Hematopoietic multipotent progenitor cell treated with erythropoietin and hydrocortisone succinate and interleukin-3 and kit ligand, for 6 days (in vitro differentiated cells): ENCODE measurements at places on chromosomes 16 and 17.

DNA sequence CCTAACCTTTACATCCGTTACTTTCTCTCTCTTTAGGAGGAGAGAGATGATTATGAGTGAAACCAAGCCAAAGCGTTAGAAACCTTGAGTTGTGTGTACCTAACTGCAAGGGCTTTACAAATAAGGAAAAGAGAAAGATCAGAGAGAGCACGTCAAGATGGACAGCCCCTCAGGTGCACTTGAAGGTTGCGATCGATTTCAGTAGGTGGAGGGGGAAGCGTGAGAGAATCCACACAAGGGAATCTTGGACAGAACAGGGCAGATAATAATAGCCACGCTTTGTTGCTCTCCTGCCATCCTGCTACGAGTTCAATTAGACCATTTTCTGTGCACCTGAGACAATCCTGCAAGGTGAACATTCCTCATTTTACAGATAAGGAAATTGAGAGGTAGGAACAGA is 78.4 kb downstream of the VAT1L start:
- no peak for DNase-seq

DNA sequence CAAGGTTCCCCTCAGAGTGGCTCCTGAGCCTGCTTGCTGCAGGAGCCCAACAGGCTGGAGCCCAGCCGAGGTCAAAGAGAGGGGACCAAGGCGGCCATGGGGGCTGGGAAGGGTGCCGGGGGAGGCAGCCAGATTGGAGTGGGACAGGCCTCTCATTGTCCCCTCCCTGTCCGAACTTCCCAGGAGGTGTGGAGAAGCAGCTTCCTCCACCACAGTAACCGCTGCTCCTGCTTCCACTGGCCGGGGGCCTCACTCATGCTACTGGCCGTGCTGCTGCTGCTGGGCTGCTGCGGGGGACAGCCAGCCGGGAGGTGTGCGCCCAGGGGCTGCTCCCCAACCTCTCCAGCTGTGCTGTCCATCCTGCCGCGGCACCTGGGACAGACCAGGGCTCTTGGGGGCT is 29.3 kb downstream of the TMEM94 start:
- no peak for DNase-seq

- DNase-seq, result no peak
Measured at GRCh38 chr16:88989852-88990547, 13.0 kb upstream of the CBFA2T3 start.

GRCh38 chr16:80144191-80144590 is 396.6 kb upstream of the DYNLRB2 start:
- no peak for DNase-seq

DNA sequence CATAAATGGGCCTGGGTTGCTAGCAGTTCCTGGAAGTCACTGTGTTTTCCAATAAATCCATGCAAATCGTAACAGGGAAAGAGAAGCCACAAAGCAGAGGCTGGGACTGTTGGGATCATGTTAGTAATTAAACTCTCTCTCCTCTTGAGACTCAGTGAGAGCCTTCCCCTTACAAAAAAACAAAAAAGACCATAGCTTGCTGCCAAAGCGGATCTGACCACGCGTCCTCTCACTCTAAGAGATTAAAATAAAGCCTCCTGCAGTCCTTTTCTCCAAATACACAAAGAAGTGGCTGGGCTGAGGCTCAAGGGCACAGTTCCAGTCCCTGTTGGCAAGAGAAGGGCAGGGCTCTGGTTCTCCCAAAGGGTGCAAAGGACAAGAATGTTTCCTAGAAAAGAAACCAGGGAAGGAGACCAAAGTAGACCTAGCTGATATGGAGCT is 38.5 kb downstream of the PIGL start:
- no peak for DNase-seq

DNA sequence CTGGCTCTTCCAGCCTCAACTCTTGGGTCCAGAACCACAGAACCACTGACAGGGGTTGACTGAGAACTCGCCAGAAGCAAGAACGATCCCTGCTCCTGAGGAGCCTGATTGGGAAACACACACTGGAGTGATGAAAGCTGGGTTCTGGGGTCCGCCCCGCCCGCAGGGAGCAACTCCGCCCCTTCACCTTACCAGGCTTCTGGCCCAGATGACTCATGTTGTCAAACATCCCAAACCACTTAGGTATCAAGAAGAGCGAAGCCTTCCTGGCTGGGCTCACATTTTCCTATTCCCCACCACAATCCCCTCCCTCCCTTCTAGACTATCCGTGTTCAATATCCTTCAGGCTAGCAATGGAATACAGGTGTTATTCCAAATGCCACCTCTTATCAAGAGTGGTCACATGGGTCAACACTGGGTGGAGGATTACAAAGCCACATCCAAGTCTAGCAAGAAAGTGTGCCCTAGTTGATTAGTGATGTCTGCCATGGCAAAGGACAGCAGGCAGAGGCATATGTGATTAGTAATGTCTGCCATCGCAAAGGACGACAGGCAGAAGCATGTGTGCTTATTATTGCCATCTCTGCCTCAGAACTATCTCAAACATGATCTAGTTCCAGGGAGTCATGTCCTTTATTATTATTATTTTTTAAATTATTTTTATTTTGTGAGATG is 70.5 kb downstream of the TIMM22 start:
- DNase-seq, result no peak

- no peak for DNase-seq
Measured at GRCh38 chr16:80389338-80389737, 151.5 kb upstream of the DYNLRB2 start.

DNA sequence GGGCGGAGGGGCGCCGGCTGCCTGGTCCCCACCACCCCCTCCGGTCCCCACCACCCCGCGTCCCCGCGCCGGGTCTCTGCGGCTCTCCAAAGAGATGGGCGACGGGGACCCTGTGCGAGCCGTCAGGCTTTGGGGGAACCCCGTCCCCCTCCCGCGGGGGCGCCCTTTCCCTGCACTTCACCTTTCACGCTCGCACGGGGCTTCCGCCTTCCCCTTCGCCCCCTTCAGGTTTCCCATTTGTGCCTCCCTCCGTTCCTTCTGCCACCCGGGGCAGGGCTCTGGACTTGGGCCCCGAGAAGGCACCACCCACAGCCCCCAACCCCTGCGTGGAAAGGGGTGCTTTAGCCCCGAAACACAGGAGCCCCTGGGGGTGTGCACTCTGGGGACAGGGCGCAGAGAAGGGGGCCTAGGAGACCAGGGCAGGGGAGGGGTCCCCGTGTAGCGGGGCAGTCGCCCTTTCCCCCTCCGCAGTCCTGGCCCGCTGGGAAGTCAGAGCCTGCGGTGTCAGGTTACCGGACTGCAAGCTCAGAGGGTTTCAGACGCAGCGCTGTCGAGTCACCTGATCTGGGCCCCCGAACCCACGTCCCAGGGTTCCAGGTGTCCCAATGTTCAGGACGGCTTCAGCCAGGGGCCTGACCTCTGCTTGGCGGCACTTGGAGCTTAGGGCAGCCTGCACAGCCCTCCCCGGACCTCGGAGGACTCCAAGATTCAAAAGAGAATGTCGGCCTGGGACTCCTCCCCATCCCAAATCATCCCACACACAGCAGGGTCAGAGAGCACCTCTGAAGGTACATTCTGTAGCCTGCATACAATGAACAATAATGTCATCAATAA is 6.7 kb upstream of the CCDC92B start:
- no peak for DNase-seq

GRCh38 chr17:45791935-45792334 is 7.8 kb downstream of the CRHR1 start:
- no peak for DNase-seq

DNA sequence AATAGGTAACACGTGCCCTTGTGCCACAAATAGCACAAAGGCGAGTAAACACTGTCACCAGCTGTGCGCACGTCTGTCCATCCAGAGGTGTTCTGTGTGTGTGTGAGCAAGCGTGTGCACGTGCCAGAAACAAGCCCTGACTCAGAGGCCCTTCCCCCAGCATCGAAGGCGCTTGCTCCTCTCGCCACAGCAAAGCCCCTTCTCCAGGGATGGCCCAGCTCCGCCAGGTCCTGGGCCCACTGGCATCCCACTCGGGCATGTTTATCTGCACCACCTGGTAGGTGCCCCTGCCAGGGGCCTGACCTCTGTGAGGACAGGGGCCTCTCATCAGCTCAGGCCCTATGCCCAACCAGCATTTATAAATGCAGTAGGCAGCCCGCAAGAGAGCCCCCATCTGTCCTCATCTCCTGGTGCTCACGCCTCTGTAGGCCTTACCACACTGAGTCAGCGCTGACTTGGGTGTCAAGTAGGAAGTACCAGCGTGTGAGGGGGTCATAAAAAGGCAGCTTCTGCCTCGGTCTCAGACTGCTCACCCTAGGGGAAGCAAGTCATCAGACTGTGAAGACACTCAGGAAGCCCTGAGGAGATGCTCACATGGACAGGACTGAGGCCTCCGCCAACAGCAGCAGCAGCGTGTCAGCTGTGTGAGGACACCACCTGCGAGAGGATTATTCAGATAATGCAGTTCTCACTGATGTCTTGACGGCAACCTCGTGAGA is 10.8 kb downstream of the TMEM235 start:
- no peak for DNase-seq

GRCh38 chr17:30915833-30916611 is 5.7 kb upstream of the ADAP2 start:
- no peak for DNase-seq

- no peak for DNase-seq
Measured at GRCh38 chr16:73326221-73326620, 278.3 kb upstream of the ZFHX3 start.

- DNase-seq, result no peak
Measured at GRCh38 chr17:34723875-34724274, 144.5 kb downstream of the TMEM132E start.

DNA sequence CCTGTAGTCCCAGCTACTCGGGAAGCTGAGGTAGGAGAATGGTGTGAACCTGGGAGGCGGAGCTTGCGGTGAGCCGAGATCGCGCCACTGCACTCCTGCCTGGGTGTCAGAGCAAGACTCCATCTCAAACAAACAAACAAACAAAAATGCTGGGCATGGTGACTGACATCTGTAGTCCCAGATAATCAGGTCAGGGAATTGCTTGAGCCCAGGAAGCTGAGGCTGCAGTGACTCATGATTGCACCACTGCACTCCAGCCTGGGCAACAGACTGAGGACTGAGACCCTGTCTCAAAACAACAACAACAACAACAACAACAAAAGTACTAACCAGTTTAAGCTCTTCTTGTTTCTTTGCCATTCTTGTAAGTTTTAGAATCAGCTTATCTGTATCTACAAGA is 383.0 kb upstream of the PMFBP1 start:
- no peak for DNase-seq

GRCh38 chr16:68362262-68362913 is 51.6 kb downstream of the PRMT7 start:
- DNase-seq, result no peak

- no peak for DNase-seq
Measured at GRCh38 chr17:39513915-39514314, 52.6 kb downstream of the CDK12 start.

GRCh38 chr17:43465049-43465448 is 18.7 kb upstream of the DHX8 start:
- DNase-seq, result no peak

DNA sequence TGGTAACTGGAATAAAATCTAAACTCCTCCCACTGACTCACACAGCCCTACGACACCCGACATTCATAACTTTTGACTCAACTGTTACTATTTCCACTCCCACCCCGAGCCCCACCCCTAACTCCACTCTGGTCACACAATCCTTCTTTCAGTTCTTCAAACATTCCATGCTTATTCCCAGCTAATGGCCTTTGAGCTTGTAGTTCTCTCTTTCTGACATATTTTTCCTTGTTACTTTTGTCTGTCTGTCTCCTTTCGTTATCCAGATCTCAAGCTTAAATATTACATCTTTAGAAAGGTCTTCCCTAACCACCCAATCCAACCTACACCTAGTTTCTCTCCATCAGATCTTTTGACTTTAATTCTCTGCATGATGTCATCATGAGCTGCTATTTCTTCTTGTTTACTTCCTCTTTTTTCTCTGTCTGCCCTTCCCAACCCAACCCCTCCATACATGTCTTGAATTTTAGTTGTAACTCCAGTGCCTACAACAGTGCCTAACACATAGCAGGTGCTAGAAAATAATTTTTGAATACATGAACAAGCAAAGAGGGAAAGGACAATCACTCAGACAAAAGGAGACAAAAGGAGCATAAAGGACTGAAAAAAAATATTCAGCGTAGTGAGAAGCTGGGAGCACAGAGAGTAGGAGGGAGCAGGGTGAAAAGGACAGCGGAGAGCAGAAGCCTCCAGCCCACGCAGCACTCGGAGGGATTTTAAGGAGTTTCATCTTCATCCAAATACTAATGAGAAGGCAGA is 65.2 kb upstream of the SMIM36 start:
- DNase-seq, result peak; percentile 23

- no peak for DNase-seq
Measured at GRCh38 chr17:77111934-77112296, 28.9 kb upstream of the SEC14L1 start.

DNA sequence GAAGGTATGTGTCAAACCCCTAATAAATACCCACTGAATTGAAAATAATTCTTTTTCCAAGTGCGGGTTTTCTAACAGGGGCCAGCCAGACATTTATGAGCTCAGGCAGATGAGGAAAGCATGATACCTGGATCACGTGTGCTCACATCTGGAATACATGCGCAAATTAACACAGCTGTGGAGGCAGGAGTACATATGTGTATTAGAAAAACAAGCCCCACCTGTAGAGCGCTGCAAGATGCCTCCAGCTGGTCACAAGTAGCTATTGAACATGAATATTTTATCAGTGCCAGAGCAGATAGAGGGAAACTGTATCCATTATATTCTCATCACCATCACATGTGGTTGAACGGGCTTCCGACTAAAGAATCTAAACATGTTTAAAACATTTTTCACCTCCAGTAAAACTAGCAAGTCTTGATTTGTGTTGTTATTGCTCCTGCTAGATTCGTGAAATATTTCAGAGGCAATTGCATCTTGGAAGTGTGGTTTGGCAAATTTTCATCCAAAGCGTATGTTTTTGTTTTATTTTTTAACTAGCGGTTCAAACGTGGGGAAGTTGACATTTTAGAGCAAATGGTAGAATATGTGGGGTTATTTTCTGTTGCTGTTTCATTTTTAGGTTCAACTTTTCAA is 482.8 kb downstream of the CDH13 start:
- no peak for DNase-seq

DNA sequence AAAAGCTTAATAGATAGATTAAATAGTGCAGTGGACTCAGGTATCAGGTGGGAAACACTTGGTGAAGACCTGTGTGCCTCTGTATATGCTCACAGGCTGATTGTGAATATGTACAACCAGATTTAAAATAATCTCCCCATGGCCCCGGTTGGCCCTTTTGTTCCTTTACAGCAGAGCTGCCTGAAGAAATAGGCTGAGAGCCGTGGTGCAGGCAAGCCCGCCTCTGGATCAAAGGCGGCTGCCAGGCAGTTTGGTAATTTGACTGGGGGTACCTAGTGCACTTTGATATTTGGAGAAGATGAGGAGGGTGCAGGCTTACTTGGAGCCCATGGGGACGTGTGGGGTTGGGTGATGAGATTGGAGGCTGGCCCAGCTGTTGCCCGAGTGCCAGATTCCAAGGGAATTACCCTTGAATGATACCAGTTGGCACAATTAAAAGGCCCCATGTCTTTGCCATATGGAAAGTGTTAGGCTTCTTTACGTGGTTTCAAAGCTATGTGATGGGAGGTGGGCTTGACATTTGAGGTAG is 5.0 kb downstream of the NKD1 start:
- DNase-seq, result no peak

- DNase-seq, result no peak
Measured at GRCh38 chr17:71976011-71976649, 144.7 kb upstream of the SOX9 start.
